ENCODE measurements at places on chromosomes 4 and X. TPM values are rescaled to one million over a fixed set of nuclear protein-coding genes. Genes with fewer than 3 reads are reported as not detected.

DNA sequence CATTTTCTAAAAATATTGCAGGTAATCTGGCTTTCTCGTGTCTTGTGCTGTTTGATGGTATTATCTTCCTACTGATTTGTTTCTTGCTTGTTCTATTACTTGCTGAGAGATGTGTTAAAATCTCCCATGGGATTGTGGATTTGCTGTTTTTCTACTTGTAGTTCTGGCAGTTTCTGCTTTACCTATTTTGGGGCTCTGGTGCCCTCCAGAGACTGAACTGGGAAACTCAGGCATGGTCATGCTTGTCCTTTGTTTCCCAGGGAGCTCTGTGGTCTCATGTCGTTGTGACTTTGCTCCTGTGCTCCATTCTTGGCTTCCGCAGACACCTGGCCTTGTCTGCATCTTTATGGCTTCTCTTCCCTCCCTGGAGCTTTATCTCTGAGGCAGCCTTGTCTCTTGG is 39.5 kb downstream of the NSD2 start:
- no peak for DNase-seq

DNA sequence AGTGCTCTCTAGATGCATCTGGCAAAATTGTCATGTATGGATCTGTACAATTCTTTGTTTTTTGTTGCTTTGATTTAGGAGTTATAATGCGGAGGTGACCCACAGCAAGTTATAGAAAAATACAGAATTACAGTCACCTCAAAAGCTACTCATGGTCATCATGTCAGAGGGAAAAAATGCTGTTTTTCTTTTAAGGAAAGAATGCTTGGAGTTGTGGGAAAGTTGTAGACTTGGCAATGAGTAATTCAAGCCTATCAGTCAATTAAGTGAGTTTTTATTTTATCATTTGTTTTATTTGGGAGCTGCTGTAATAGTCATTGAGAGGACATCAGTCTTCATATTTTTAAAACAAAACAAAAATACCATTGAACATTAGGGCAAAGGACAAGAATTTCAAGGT is 16.4 kb downstream of the FHL1 start:
- no peak for DNase-seq

The ARHGAP6 gene
- 1.2 TPM for total RNA-seq

The PDZD4 gene
- 0.09 TPM for total RNA-seq

The SLC2A9 gene
- total RNA-seq: not detected

The SSX2 gene
- not detected for total RNA-seq

- DNase-seq: no peak
Observed at GRCh38 chrX:140733766-140734342, 24.3 kb downstream of the LINC00632 start.

GRCh38 chr4:22187203-22187820 is 238.7 kb upstream of the KCNIP4 start:
- no peak for DNase-seq

DNA sequence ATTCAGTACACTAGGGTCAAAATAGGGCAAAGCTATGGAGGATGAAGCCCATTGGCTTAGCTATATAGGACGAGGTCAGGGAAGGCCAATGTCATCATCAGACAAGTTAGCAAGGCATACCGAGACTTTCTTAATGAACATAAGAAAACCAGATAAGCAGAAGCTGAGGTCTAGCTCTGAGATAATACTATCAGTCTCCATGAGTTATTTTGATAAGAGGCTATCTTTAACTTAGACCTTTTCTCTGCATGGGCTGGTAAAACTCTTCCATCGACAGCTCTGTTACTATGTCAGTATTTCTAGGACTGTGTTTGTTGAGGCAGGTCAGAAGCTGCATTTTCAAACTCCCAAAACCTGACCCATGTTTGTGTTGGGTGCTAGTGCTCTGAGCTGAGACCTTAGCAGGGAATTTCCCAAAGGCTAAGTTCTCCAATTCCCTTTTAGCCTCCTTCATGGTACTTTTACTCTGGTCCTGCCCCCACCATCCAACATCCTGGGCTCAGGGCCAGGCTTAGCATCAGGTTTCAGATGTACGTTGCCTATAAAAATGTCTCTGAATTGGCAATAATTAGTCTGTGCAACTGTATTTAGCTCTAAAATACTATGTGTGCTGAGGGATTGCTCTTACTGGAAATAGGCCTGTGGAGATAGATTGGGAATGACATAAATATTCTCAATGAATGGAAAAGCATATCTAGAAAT is 29.3 kb upstream of the LRAT start:
- no peak for DNase-seq

GRCh38 chrX:139811942-139812629 is 104.1 kb upstream of the MCF2 start:
- DNase-seq: no peak

GRCh38 chrX:10090319-10090718 is 66.5 kb upstream of the CLCN4 start:
- DNase-seq: no peak

The AMMECR1 gene
- total RNA-seq: 12.7 TPM

DNA sequence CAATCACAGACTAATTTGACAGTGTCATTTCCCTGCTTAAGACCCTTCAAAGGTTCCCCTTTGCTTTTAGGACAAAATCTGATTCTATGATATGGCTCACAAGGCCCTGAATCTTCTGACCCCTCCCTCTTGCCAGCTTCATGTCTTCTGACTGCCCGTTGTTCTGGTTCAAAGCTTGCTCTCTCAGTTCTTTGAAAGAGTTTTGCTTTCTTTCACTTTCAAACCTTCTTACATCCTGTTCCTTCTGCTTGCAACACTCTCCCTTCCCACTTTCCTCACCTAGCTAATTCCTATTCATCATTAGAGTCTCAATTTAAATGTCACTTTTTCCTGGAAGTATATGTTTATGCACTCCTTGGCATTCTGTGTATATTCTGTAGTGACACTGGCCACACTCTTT is 299.2 kb downstream of the IDS start:
- no peak for DNase-seq

- no peak for DNase-seq
Observed at GRCh38 chr4:139802931-139803330, 137.3 kb downstream of the MGST2 start.

DNA sequence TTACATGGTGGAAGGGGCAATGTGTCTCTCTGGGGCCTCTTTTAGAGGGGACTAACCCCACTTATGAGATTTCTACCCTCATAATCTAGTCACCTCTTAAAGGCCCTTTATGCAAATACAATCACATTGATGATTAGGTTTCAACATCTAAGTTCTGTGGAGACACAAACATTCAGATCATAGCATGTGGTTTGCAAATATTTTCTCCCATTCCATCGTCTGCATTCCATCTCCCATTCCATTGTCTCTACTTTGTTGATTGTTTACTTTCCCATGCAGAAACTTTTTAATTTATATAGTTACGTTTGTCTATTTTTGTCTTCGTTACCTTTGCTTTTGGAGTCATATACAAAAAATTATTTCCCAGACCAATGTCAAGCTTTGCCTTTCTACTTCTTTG is 927.5 kb upstream of the INTU start:
- no peak for DNase-seq

- DNase-seq: no peak
Observed at GRCh38 chr4:102759831-102760644, 730 bp downstream of the MANBA start.

- DNase-seq: no peak
Observed at GRCh38 chr4:84563002-84563401, 19.9 kb upstream of the CDS1 start.

The PIR gene
- total RNA-seq: 49.6 TPM

GRCh38 chr4:121380776-121381462 is at the start of gene QRFPR:
TSS of gene QRFPR (minus strand) at chr4:121381018. CDS start at chr4:121380647, 371 bp downstream.
- DNase-seq: no peak

DNA sequence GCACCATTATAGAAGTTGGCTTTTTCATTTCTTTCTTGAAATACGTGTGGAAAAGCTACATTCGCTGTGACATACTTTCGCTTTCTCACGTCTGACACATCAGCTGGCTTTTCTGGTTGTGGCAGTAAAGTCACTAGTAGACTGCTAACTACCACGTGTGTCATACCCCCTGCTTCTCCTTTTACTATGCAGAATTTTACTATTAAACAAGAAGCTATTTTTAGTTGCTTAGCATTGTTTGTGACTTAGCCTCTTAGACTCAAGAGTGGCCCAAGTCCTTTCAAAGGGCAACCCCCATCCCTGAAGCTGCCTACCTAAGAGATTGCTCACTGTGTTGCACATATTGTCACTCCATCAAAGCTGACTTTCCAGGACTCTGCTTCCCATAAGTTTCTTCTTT is 2.1 kb upstream of the IL2 start:
- DNase-seq: peak; percentile 49

DNA sequence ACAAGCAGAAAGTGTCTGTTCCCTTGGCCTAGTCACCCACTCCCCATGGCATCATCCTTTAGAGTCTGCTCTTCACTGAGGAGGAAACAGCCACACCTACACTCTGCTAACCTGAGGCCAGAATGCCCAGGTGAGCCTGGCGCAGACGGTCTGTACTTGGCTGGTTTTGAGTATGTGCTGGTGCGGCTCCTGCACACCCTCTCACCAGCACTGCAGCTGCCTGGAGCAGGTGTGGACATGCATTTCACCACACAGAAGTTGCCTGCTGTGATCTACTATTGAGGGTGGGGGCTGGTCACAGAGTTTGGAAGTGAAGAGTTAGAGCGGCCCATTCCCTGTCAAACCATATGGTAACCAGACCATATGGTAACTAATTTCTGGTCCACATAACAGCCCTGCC is 39.5 kb downstream of the KANTR start:
- no peak for DNase-seq

DNA sequence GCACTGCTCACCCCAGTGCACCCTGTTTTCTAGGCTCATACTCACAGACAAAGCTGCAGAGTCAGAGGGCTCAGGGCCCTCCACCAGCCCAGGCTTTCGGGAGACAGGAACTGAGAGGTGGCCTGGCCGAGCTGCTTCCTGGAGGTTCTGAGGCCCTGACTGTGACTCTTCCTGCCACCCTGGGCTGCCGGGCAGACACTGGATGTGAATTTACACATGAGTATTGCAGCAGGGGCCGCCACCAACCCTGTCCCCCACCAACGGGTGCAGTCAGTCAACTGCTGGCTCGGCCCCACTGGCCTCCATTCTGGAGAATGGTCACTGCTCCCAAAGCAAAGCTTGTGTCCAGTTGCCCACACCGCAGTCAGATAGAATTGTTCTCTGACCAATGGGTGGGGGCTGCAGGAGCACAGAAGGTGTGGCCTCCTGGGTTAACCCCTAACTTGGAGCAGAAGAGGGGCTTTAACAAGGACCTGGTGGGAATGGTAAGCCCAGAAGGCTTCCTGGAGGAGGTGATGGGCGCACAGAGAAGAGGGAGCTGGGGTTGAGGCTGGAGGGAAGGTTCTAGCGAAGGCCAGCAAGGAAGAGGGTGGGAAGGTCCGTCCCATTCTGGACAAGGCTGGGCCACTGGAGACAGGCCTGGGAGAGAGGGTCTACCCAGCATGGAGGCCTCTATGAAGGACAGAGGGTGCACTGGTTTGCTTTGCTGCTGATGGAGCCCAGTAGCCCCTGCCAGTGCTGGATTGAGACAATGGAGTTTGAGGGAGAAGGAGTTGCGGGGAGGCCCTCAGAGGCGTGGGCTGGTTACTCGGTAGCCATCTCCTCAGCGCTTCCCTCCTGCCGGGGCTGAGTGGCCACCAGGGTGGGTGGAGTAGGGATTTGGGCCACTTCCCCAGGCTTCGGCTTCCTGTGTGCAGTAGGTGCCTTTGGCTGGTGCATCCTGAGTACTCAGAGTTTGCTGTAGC is 135.3 kb downstream of the CPZ start:
- DNase-seq: no peak

- DNase-seq: no peak
Observed at GRCh38 chr4:11698846-11699590, 270.3 kb upstream of the HS3ST1 start.

The ETDB gene
- not detected for total RNA-seq

DNA sequence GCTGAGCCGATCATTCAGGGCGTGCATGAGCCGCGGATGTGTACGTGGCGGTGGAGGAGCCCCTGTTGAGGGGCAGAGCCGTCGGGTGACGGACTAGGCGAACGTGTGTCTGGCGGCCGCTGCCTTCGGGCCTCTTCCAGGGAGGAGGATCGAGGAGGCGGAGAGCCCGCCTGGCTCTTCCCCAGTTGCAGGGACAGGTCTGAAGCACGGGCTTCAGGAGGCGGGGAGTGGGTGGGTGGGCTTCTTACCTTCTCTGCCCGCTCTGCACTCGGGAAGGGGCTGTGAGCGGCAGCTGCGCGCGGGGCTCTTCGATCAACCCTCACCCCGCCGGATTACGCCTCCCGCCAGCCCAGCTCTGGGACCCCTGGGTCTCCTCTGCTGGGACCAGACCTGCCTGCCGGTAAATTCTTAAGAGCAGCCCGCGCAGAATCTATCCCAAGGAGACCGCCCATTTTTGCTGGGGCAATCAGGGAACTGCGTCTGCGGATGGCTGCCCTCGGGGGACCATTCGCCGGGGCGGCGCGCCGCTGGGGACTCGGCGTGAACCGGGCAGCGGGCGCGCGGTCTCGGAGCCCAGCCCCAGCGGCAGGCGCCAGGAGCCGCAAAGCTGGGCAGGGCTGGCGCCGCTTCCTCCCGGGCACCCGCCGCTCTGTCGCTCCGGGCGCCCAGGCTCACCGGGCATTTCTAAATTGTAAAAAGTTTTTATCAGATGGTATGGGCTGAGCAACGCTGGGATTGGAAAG is 4.9 kb downstream of the PLAC8 start:
- DNase-seq: peak; percentile 53

GRCh38 chrX:151515237-151515636 is 48.2 kb upstream of the PASD1 start:
- no peak for DNase-seq

DNA sequence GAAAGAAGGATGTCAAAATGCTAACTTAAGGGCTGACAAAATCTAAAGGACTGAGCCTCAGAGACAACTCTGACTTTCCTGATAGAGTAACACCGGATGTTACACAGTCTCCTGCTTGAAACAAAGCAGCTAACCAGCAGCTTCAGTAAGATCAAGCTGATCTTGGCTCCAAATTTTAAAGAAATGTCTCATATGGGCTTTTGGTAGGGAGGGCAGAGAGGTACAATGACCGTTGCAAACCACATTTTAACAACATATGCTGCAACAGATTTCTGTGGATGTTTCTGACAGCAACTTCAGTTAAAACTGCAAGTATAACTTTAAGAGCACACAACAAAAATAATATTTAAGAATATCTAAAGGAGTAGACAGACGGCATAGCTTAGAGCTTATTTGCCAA is 9.1 kb downstream of the RPGR start:
- DNase-seq: no peak

The WDR44 gene
- 23.4 TPM for total RNA-seq

DNA sequence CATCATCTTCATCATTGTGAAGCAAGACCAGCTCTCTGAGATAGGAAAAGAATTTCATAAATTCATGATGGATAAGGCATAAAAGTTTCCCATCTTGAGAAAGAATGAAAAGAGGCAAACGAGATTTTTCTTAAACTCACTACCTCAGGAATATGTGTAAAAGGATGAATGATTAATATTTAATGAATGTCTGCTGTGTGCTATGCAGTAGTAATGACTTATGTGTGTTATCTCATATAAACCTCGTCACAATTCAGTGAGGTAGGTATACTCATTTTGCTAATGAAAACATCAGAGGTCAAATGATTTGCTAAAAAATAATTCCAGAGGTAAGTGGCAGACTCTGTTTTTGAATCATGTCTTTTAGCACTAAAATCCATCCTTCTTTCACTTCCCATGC is 42.6 kb upstream of the GYPA start:
- no peak for DNase-seq

Measured in SJSA1 (cell line).